ENCODE measurements at places on chromosomes 1 and 21.

GRCh38 chr1:117719004-117719403 lies 113.2 kb downstream of the TENT5C start:
- DNase-seq, result no peak

DNA sequence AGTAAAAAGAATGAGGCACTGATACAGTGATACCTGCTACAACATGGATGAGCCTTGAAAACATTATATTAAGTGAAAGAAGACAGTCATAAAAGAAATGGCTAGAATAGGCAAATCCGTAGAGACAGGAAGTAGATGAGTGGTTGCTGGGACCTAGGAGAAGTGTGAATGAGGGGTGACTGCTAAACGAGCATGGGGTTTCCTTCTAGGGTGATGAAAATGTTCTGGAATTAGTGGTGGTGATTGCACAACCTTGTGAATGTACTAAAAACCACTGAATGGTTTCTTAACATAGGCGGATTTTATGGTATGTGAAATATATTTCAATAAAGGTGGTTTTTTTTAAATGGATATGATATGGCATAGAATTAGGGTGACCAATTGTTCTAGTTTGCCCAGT lies 12.6 kb upstream of the SERINC2 start:
- DNase-seq, result no peak

DNA sequence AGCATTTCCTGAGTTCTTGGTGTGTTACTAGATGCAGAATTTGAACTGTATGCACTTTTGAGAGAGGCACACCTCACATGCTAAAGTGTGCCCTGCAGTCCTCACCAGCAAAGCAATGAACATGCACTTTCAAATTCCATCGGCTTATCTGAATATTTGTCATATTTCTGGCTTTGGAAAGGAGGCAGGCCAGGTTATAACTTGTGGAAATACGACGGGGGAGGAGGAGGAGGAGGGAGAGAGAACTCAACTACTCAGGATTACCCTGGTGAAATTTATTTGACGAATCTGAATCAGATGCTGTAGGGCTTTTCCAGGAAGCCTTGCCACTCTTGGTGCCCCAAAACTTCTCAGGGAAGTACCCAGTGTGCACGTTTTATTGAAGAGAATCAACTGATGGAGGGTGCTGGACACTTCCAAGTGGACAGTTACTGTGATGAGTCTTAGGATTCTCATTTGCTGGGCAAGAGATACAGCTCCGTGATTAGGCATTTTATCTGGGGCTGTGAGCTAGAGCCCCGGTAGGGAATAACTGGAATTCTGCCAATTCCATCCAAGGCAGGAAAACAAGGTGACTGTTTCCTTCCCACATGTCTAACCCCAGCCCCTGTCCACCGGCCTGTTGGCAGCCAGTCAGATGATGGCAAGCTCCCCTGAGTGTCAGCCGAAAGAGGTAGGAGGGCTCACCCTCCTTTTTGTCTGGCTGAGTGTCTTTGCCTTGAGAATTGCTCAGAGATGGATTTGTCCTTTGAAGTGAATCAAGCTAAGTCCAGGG lies 3.8 kb downstream of the PDPN start:
- no peak for DNase-seq

GRCh38 chr1:177170756-177171535 lies at the start of gene BRINP2:
Gene BRINP2, plus strand, starts transcription at chr1:177170958. Its CDS starts 58,919 bp downstream, at chr1:177229877.
- peak; percentile 93 for DNase-seq

GRCh38 chr1:156689035-156689952 lies 12.1 kb upstream of the NES start:
- DNase-seq, result peak; percentile 76

DNA sequence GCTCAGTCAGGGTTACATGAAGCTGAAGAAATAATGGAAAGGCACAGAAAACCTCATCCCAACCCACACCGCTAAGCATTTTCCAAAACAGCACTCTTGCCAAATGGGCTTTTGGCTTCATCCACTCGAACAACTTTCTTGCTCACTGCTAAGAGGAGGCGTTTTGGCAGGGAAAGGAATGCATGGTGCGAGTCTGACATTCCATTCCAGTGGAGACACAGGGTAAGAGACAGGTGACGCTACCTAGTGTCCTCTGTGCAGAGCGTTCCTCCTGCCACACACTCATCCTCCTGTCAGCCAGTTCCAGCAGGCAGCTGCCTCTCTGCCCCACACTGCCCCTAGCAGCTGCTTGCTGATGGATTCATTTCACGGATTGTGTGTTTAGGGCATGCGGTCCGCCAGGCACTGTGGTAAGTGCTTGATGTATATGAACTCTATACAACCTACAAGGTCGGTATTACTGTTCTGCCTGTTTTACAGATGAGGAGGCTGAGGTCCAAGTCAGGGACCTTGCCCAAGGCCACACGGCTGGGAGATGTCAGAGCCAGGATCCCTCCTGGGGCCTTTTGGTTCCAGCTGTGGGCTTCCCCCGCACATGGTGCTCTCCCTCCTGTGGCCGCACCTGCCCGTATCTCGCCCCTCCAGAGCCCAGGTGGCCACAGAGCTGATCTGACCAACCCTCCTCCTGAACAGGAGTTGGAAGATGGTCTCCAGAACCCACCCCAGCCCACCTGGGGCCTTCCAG lies 25.7 kb upstream of the BACE2 start:
- DNase-seq, result peak; percentile 20

DNA sequence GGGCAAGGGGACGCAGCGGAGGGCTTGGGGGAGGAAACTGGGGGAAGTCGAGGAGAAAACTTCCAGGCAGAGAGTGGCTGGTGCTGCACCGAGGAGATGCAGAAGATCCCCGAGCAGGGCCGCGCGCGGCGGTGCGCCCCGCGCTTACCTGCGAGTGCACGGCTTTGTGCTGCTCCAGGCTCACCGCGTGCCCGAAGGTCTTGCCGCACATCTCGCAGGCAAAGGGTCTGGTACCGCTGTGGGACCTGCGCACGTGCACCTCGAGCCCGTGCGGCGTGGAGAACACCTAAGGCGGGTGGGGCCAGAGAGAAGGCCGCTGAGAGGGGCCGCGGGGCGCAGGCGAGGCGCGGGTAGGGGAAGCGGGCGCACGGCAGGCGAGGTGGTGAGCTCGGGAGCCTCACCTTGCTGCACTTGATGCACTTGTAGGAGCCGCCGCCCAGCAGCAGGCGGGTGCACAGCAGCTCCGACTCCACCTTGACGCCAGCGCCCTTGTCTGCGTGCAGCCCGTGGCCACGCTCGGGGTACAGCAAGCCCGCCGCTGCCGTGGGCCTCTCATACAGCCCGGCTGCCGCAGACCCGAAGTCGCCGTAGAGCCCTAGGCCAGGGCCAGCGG lies 6.4 kb downstream of the GFI1 start:
- DNase-seq, result no peak

DNA sequence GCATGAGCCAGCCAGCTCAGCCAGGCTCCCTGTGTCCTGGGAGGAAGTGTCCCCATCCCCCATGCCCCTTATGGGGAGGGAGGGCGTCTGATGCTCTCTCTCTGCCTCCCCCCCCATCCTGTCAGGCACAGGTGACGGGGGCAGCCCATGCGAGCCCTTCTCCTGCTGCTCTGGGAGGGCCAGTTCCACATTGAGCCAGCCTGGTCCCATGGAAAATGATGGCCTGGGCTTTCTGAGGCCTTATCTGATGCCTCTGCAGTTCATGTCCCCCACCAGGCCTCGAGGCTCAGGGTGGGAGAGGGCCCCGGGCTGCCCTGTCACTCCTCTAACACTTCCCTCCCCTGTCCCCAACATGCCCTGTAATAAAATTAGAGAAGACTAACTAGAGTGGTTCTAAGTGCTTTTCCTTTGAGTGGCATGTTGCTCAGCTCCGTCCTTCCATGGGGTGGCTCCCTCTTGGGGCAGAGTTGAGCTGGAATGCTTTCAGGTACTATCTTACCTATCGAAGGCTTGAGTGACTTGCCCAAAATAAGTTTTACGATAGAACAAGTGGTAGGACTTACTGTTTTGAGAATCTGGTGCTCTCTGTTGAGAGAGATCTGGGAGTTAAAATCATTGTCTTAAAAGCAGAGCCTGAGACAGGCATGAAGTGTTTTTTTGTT lies 1.8 kb upstream of the MTFR1L start:
- DNase-seq, result no peak

- no peak for DNase-seq
Observed at GRCh38 chr1:31723828-31724359, 20.1 kb upstream of the COL16A1 start.

DNA sequence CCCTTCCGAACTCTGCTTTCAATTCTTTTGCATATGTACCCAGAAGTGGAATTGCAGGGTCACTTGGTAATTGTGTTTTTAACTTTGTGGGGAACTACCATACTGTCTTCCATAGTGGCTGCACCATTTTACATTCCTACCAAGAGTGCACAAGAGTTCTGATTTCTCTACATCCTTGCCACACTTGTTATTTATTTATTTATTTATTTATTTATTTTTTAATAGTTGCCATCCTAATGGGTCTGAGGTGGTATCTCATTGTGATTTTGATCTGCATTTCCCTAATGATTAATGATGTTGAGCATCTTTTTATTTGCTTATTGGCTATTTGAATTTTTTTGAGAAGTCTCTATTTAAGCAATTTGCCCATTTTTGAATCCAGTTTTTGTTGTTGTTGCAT lies 422.4 kb downstream of the PTPRU start:
- no peak for DNase-seq

GRCh38 chr1:204222764-204223055 lies 8.9 kb upstream of the GOLT1A start:
- no peak for DNase-seq

GRCh38 chr1:186413319-186413718 lies 37.7 kb downstream of the ODR4 start:
- no peak for DNase-seq

DNA sequence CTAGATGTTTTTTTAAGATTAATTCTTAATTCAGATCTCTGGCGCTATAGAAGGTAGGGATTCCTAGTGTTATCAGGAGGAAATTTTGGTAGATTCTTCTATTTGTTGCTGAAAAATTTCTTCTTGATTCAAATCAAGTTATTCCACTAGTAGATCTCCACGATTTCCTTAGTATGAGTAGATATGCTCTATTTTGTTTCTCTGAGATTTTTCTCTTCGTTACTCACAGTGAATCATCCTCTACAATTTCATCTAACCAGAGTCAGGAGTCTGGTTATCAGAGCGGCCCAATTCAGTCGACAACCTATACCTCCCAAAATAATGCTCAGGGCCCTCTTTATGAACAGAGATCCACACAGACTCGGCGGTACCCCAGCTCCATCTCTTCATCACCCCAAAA lies 18.8 kb upstream of the HAX1 start:
- no peak for DNase-seq

DNA sequence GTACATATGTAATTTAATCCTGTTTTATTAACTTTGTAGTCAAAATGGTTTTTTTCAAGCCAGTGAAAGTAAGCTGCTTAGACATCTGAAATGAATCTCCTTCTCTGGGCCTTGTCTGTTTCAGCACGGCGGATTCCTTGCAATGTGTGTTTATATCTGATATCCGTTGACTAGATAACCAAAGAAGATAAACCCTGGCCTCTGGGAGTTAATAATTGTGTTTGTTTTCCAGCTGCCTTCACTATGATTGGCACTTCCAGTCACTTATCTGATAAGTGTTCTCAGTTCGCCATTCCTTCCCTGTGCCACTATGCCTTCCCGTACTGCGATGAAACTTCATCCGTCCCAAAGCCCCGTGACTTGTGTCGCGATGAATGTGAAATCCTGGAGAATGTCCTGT lies 63.5 kb upstream of the UBE2U start:
- DNase-seq, result no peak

- no peak for DNase-seq
Observed at GRCh38 chr1:84436876-84437655, 38.8 kb downstream of the DNASE2B start.

DNA sequence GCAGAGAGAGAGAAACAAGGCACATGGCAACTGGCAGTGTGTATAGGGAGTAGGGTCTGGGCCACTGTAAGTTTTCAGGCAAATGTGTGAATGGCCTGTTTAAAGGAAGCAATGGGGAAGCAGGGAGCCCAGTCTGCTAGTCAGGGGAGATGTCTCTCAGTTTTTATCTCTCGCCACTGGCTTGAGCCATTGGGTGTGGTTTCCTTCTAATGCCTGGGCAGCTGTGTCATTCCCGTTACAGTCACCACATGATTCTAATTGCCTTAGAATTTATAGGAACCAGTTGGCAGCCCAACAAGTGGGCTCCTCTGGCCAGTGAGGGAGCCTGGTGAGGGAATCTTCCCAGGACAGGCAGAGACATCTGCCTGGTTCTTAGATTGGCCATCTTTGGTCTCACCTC lies 182.4 kb downstream of the DISC1 start:
- DNase-seq, result no peak

DNA sequence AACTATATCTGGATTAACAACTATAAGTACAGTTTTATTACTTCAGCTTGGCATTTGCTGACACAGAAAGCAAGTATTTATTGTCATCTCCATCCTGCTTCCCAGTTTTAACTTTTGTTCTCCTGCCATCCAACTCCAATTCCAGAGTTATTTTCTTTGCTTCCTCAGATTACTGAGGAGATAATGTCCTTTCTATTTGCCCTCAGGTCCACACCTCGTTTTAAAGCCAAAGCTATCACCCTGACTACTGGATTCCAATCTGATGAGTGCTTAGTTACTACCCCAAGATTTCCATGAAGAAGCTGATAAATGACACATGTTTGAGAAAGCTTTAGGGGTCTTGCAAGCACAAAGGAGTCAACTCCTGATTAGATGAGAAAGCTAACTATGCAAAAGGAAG lies 25.2 kb downstream of the ACKR1 start:
- DNase-seq, result no peak

DNA sequence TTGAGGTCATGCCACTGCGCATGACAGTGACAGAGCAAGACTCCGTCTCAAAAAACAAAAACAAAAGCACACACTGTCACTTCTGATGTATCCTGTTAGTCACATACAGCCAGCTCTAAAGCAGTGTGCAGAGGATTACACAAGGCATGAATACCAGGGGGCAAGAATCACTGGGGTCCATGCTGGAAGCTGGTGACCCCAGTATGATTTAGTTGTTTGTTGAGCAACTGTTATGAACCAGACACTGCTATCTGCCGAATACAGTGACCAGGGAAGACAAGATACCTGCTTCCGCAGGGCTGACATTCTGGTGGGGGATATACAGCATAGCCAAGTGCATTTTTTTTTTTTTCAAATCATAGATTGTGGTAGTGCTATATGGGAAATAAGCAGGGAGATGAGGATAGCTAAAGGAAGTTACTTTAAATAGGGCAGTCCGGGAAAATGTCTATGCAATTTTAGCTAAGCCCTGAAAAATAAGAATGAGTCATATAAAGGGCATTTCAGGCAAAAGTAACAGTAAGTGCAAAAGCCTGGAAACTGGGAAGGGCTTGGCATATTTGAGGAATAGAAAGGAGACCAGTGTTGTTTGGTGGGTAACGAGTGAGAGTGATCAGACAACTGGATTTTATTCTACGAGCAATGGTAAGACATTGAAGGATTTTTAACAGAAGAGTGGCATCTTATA lies 69.7 kb downstream of the ADSS2 start:
- no peak for DNase-seq

DNA sequence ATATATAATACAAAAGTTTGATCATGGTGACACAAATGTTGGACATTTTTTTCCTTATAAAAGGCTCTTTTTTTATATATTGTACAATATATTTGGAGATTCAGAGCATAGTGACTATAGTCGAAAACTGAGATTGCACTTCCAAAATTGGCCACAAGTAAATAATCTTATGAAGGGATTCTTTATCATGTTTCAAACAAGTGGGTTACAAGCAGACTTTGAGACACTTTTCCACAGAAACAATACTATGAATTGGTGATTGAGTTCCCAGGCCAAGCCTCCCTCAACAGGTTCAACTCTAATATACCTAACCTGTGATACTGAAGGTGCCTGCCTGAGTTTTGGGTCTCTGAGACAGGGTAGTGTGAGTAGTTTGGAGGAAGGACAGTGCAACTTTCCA lies 13.8 kb downstream of the LEPR start:
- no peak for DNase-seq

- no peak for DNase-seq
Observed at GRCh38 chr1:112431038-112431437, 35.0 kb downstream of the CTTNBP2NL start.

GRCh38 chr1:175629318-175629694 lies 114.1 kb downstream of the TNR start:
- no peak for DNase-seq

All from NCI-H187 (cell line).